ENCODE measurements at places on chromosomes 1 and 21. TPM values are rescaled to one million over a fixed set of nuclear protein-coding genes. Genes with fewer than 3 reads are reported as not detected.

The COL11A1 gene
- not detected for total RNA-seq

The DHRS3 gene
- total RNA-seq, result 89.7 TPM

The OXCT2 gene
- total RNA-seq, result 0.88 TPM

DNA sequence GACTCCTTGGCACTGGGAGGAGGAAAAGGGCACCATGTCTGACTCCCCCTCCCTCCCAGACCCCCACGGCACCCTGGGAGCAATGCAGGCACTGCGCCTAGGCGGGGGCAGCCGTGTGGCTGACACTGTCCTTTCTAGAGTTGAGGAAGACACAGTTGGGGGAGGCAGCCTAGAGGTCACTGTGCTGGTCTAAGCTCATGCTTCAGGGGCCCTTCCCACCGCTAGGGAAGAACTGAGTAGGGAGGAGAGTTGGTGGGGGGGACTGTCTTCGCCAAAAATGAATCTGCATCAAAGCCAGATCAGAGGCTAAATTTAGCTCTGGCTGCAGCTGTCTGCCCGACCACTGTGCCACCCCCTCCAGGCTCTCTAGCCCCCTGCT is 3.4 kb downstream of the SEMA6C start:
- DNase-seq, result no peak
- H3K4me3 ChIP-seq, result peak overlapping the region; percentile 90
- no peaks in the 10 kb centered on the region for H3K27me3 ChIP-seq

The ARPC5 gene
- 33.6 TPM for total RNA-seq

The TMEM269 gene
- not detected for total RNA-seq

The DNAJB4 gene
- 118 TPM for total RNA-seq

The MYCL gene
- total RNA-seq, result 0.44 TPM

- H3K27ac ChIP-seq, result no peak overlapping the region
- H3K27me3 ChIP-seq, result no peaks in the 10 kb centered on the region
- no peak for DNase-seq
- H3K36me3 ChIP-seq, result no peaks in the 10 kb centered on the region
Observed at GRCh38 chr21:45634511-45635183, 8.9 kb upstream of the PCBP3 start.

DNA sequence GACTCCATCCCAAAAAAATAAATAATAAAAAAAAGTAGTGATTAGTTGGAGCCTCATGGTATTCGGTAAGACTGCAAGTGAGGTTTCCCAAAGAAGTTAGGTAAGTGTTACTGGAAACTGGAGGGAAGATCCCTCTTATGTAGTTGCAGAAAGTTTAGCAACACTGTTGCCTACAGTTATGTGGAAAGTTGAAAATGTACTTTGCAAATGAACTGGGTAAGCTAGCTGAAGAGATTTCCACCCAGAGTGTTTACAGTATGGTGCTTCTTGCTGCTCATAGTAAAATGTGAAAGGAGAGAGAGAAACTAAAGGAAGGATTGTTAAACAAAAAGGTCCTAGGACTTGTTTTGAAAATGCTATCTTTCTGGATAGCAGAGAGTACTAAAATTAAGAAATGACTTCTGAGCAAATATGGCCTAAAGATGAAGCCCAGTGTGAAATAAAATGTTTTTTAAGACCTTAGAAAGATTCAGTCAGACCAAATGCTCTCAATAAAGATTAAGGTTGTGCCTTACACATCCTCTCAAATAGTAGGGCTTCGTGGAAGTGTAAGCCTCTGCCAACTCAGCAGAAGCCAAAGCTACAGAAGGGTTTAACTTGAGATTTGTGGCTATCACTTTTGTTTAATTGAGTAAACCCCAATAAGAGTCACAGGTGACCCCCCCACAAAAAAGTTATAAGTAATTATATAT is 31.5 kb downstream of the RPS6KC1 start:
- H3K27me3 ChIP-seq, result no peaks in the 10 kb centered on the region
- H3K4me3 ChIP-seq, result no peak overlapping the region
- no peaks in the 10 kb centered on the region for H3K4me1 ChIP-seq
- no peak overlapping the region for H3K27ac ChIP-seq

The RGS13 gene
- 0.22 TPM for total RNA-seq

DNA sequence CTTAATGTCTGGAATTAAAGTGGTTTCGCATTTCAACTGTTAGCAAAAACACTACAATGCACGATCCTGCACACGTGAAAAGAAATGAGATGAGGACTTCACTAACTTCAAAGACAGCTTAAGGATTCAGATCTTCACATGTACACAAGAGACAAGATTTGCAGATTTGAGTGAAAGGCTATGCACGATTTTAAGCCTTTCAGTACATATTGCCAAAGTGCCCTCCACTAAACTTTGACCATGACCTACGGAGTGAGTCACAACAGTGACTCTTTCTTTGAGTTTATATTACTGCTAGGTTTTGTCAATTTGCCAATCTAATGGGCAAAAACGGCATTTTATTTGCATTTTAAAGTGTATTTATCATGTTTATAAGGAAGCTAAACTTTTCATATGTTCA is 41.2 kb upstream of the CR1L start:
- no peak for DNase-seq
- H3K27ac ChIP-seq, result no peak overlapping the region
- H3K36me3 ChIP-seq, result no peaks in the 10 kb centered on the region

DNA sequence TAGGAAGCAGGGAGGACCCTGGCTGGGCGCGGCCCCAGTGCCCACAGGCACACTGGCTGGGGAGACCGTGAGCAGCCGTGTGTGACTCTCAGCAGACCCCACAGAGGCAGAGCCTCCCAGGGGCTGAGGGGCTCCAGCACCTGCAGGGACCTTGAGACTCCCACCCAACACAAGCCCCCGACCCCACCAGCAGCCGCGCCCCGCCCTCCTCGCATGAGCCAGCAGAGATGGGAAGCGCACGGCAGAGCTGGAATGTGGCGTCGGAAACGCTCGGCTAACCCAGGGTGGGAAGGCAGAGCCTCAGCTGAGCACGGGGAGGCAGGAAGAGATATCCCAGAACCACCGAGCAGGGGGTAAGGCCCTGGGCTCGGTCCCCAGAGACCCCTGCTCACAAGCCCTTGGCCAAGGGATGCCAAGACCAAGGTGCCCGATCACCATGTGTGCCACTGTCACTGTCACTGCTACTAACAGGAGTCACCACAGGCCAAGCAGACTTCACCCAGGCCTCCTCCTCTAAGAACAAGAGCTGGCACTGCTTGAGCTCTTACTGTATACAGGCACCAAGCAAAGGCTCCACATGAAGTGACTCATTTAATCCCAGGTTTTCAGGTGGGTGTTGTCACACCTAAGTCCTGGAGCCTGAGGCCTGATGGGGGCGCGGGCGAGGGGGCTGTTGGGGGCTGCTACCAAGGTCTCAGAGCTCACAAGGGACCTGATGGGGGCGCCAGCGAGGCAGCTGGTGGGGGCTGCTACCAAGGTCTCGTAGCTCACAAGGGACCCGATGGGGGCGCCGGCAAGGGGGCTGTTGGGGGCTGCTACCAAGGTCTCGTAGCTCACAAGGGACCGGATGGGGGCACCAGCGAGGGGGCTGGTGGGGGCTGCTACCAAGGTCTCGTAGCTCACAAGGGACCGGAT is 20.1 kb downstream of the MEGF6 start:
- DNase-seq, result no peak
- H3K27ac ChIP-seq, result no peak overlapping the region
- H3K27me3 ChIP-seq, result peaks cover 6% of the 10 kb centered on the region
- no peak overlapping the region for H3K4me3 ChIP-seq
- peaks cover 12% of the 10 kb centered on the region for H3K4me1 ChIP-seq

DNA sequence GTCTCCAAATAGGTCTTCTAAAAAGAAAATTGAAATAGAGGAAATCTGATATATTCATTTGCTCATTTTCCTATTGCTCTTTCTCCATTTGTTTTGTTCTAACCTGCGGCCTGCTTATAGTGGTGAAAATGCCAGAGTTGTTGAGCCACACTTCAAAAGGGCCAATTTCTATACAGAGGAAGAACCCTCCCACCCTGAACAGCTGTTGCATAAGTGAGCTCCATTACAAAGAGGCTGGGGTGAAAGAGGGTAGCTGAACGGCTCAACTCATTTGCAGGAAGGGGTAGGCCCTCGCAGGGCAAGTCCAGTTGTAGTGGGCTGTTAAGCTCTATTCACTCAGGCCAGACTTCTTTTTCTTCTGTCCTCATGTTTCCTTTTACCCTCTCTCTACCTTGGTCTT is 8.8 kb downstream of the ADCY10 start:
- DNase-seq, result no peak
- no peak overlapping the region for H3K4me3 ChIP-seq
- no peaks in the 10 kb centered on the region for H3K4me1 ChIP-seq
- H3K27ac ChIP-seq, result no peak overlapping the region
- H3K36me3 ChIP-seq, result no peaks in the 10 kb centered on the region
